ENCODE measurements at places on chromosomes 2 and 18. TPM values are rescaled to one million over a fixed set of nuclear protein-coding genes. Genes with fewer than 3 reads are reported as not detected.

GRCh38 chr18:78773303-78773755, 206.3 kb upstream of the SALL3 start:
- no peak for DNase-seq

DNA sequence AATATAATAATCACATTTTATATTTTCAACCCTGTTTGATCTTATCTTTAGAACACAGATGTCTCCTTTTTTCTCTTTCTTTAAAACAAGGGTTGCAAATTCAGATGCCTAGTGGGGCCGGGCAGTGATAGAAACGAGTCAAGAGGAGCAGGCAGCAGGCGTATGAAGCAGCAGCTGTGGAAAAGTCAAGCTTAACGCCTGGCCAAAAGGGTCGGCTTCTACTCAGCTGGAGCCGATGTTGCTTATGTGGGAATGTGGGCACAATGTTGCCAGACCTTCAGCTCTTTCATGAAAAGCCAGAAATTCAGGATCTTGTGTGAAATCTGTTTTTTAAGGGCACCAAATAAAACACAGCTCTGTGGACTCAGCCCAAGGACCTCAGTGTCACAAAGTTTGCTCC, 642.7 kb downstream of the ARHGAP15 start:
- no peak for DNase-seq

The AKAIN1 gene
- total RNA-seq: not detected

- no peak for DNase-seq
Measured at GRCh38 chr18:62979176-62979575, 263.8 kb downstream of the PHLPP1 start.

The VAMP5 gene
- 197 TPM for total RNA-seq

The EIPR1 gene
- 0.59 TPM for total RNA-seq

The SPATA3 gene
- total RNA-seq: not detected

DNA sequence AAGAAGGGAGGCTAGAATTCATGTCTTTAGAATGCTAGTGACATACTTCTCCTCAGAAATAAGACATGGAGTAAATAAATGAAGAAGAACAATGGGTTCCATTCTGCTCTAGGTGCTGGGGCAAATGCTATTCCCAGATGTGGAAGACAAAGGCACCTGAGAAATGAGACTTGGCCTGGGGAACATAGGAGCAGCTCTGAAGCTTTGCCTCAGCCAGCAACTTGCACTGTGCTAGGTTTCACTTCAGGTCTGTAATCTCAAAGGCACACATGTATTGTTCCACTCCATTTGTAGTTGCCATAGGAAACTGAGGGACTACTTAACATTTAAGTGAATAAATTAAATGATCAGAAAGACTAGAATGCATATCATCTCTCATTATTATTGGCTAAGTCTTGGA, 538.9 kb upstream of the REG3G start:
- no peak for DNase-seq

GRCh38 chr18:56562479-56562878, 75.9 kb downstream of the TXNL1 start:
- no peak for DNase-seq
